Stimulated activated CD4-positive, alpha-beta T cell treated with anti-CD3 and anti-CD28 coated beads, Interleukin-1b, Interleukin-23, amount 100 ng/mL, for 24 hours (primary cell): ENCODE measurements at places on chromosomes 7 and 10.

DNA sequence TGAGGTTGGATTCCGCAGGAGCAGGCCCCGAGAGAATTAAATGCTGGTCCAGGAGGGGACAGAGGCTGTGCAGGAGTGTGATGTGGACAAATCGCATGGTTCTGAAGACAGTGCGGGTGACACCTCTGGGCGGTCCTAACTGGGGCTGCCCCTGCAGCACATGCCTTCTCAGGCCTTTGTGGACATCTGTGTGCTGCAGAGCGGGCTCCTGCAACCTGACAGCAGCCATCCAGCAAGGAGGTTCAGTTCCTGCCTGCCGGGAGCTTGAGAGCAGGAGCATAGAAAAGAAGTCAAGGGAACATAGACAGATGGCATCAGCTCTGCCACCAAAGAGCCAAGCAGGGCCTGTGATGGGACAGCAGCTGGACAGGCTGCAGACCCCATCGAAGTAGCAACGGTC, 135.9 kb upstream of the PPP2R2D start:
- DNase-seq = no peak

DNA sequence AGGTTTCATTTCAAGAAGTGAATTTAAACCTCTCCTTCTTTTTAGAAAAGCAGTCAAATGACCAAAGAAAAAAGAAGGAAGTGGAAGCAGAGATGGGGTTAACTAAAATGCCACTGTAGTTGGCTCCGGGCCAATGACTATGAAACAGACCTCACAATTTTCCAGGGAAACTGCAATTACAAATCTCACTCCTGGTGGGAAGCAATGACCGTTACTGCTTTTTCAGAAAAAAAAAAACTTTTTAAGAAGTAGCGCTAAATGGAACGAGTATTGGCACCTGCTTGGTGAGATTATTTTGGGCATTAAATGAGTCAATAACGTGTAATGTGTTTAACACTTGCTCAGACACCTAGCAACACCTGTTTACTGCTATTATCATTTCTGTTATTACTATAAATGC, 1.2 kb downstream of the SFRP4 start:
- no peak for DNase-seq

- DNase-seq = no peak
Measured at GRCh38 chr10:43371418-43371817, at the start of gene FXYD4. Gene FXYD4, plus strand, starts transcription at chr10:43371636. Its CDS starts 2,111 bp downstream, at chr10:43373747.

DNA sequence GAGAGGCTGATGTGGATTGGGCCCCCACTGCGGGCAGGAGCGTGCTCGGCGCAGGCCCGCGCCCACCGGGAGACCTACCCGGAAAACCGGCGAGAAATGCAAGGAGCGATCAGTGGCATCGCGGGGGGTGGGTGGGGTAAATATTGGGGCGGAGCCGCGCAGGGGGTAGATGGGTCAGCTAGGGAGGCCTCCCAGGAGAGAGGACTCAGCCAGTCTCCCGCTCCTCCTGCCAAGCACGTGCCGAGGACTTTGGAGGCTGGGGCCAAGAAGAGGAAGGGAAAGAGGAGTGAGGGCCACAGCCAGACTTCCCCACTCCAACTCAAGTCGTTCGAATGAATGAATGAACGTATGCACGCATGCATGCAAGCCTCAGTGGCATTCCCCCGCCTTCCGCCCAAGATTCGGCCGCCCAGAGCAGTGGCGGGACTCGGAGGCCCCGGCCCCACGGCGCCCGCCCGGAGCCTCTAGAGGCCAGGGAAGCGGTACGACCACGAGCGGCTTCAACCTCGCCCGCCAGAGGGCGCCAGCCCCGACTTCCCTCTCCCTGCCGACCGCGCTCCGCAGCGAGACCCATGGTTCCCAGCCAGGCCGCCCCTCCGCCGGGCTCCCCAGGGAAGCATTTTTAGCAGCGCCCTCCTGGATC, 3.6 kb downstream of the NPM3 start:
- peak; percentile 81 for DNase-seq

DNA sequence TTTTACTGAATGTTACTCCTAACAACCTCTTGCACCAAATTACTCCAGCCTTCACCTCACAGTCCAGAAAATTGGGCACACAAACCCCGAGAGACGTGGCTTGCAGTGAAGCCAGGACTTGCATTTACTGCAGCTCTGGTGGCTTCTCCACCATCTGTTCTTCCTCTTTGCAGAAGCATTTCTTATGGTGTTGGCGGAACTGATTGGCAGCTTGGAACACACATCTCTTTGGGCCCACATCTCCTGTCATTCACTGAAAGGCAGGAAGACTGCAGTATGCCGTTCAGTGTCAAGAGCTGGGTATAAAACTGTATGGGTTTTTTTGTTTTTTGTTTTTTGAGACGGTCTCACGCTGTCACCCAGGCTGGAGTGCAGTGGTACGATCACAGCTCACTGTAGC, 38.3 kb upstream of the PRKAR1B start:
- no peak for DNase-seq

GRCh38 chr7:70884440-70884764, 247.5 kb upstream of the GALNT17 start:
- DNase-seq = no peak

DNA sequence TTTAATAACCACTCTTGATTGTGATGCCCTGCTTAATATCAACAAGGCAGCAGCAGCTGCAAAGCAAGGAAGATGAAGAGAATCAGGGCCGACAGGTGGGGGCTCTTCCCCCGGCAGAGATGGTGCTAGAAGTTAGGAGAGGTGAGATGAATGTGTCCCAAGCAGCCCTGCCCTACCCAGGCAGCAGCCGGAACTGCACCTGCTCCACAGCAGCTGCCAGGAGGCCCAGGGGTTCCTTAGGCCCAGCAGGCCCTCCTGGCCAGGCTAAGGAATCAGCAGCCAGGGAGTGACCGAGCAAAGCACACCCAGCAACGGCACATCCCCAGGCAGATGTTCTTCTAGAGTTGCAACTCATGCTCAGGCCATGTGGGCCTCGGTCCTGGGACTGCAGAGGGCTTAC, 17.9 kb downstream of the AFAP1L2 start:
- no peak for DNase-seq

GRCh38 chr10:125333209-125333591, 172.8 kb upstream of the CTBP2 start:
- no peak for DNase-seq

DNA sequence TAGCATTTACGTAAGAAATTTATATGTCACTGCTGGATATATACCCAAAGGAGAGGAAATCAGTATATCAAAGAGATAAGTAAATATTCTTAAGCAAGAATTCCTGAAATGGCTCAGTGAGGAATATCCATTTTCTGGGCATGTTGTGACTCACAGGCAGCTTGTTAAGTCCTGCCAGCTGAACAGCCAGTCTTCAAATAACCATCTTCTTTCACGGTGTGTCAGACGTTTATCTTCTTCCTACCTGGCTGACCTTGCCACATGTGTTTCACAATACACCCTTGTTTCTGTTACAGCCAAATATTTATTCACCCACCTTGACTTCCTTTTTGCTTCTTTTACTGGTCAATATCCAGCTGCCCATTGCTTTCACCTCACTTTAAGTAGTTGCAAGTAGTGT, 648.1 kb downstream of the ANKRD7 start:
- no peak for DNase-seq

DNA sequence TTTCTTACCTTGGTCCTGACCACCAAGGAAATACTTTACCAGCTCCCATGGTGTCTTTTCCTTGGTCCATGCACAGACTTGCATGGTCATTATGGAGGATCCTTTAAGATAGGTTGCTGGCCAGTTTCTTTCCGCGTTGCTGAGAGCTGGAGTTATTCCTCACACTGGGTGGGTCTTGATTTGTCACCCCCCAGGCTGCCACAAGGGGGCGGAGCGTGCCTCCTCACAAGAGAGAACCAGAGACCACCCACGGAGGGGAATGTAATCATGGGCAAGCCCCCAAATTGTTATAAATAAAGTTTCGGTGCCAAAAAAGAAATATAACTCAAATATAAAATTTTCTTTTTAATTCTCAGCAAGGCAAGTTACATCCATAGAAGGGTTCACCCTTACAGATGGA, 10.5 kb upstream of the TRIM24 start:
- peak; percentile 13 for DNase-seq

DNA sequence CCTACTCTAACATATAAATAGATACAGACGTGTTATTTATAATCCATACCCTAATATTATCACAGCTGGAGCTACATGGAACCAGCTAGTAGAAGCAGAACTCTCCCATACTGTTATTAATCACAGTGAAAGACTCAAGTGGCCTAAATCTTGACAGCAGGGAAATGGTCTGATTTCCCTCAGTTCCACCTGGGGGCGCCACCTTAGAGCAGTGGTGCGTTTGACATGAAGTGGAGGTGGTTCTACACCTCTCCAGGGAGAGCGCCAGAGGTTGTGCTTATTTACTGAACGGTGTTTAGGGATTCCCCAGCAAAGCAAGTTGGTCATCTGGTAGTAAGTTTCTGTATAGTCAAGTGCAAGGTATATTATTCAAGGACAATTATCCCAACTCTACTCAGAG, 17.6 kb downstream of the DNTT start:
- DNase-seq = no peak

GRCh38 chr7:112398534-112398933, 51.7 kb upstream of the IFRD1 start:
- DNase-seq = no peak

GRCh38 chr10:86472061-86472460, 49.5 kb downstream of the WAPL start:
- DNase-seq = no peak

DNA sequence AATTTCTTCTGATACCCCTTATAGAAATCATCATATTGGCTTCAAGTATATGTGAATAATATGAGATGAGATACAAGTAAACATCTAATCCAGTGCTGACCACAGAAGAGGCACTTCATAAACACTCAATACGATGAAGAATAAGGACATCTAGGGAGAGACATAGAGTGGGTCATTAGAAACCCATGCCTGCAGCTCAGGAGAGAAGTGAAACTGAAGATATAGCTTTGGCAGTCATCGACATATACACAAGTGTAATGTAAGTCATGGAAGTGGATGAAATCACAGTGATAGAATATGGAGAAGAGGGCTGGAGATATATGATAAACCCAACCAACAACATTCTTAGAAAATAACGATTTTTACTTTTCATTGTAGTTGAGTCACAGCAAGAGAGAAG, 665.0 kb downstream of the PARD3 start:
- DNase-seq = no peak

- DNase-seq = no peak
Measured at GRCh38 chr7:94422827-94423460, 28.2 kb downstream of the COL1A2 start.

DNA sequence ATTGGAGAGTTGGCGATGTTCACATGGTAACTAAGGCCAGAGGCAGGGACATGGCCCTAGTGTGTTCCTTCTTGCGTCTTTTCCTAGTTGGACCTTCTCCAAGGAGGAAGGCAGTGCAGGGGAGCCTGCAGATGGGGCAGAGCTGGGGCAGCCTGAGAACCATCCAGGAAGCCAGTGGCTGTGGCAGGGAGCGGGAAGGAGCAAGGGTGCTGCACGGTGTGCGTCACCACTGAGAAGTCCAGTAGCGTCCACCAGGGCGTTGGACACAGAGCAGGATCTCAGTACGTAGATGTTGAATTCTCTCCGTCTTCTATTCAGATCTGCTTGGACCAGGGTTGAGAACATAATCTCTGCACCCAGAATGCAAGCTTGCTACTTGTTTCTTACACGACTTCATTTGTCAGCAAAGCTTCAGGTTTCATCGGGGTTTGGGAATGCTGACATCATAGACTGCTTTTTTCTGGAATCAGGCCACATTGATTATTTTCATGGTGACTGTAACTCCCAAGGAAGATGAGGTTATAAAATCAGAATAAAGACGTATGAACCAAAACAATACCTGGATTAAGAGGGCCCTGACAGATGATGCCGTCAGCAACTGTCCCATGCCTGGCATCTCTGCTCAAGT, 130.3 kb downstream of the HECW1 start:
- DNase-seq = no peak

DNA sequence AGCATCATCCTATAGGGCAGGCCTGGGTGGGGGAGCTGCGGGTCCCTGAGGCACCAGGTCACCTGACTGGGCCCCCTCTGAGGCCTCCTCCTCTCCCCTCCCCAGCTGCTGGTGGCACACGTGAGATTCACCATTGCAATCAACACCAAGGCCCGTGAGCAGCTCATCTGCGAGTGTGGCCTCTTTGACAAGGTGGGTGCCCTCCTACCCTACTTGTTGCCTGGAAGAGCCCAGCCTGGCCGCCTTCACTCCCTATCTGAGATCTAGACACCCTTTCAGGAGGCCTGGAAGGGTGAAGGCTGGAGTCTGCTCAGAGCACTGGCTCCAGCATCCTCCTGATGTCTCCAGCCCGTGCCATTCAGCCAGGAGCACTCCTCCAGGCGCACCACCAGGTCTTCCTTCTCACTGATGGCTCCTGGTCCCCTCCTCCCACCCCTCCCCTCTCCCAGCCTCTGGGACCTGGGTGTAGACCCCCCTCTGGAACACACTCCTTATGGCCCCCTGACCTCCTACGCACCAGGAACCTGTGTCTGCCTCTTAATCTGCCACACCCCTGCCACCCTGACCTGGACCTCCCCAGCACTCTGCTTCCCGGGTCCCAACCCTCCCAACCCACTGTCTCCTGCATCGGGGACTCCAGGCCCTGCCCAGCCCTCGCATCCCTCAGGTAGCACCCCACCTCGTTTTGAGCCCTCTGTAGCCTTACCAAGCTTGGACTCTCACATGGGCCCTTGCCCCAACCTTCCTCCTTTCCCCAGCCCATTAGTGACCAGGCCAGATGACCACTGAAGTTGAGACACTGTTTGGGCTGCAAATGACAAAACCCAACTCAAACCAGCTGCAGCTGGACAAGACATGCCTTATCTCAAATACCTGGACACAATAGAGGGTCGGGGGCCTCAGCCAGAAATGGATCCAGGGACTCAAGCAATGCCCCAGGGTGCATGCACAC, 67.5 kb downstream of the ALOX5 start:
- DNase-seq = no peak

DNA sequence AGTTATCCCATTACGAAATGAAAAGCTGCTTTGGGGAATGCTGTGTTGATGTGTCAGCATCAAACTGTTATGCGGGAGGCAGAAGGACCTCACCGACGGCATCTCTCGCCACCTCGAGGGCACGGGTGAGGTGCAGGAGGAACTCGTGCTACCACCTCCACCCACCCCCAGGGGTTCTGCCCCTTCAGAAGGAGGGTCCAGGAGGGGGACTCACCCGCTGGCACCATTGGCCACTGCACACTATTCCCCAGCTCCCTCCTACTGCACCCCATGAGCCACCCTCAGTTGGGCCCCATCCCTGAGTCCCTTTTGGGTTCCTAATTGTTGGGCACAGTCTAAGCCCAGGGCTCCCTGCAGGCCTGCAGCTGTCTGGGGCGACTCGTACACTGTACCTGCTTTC, 236.6 kb downstream of the PTPRN2 start:
- no peak for DNase-seq

DNA sequence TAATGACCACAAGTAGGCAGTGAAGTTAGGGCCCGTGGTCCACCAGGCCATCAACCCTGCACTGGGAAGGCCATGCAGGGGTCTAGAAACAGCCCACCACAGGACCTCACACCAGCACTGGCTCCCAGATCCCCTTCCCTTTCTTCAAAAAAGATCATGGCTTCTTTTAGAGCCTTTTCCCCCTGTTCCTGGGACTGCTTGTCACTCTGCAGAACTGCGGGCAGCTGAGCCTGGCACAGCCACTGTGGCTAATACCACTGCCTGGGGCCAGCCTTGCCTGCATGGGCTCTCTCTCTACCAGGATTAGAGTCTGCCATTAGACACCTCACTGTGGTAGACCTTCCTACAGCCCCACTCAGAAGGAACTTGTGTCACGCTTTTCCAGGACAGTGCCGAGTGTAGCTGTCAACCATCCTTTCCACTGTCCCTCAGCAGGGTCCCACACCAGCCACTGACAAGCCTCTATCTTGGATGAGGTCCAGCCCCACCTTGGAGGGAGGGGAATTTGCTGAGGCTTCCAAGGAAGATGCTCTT, 19.0 kb upstream of the C10orf90 start:
- DNase-seq = no peak
